Nephron progenitor cell (in vitro differentiated cells): ENCODE measurements at places on chromosomes 2 and 18.

- DNase-seq: no peak
Observed at GRCh38 chr2:55151733-55152433, 80.2 kb downstream of the CLHC1 start.

GRCh38 chr2:112954364-112954763 is 23.4 kb upstream of the IL36G start:
- DNase-seq: no peak

DNA sequence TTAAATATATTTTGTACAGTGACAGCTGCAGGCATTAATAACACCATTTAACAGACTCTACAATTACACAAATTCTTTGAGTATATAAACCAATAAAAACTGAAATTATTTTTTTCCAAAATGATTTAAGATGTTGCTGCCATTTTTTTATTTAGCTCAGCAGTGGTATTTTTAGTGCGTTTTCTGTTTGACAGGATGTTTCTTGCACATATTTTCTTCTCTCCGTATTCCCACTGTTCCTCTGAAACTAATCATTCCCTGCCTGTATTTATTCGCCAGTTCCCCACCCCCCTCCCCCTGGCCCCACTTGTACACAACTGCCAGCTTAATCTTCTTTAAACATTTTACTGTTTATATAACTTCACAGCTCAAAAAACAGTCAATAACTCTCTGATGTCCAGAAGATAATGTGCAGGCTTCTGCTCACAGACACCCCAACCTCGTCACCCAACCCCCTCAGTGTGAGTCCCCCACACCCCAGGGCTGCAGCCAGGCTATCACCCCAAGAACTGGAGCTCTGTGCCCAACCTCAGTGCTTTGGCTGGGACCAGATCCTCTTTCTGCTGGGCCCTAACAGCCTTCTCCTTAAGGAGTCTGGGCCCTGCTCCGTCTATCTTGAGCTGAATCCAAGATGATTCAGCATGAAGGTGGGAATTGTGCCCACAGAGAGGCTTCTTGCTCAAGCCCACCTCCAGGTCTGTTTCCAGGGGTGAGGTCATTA is 41.6 kb upstream of the MAP4K4 start:
- DNase-seq: no peak

- DNase-seq: no peak
Observed at GRCh38 chr18:32754508-32755263, 18.1 kb downstream of the KLHL14 start.

DNA sequence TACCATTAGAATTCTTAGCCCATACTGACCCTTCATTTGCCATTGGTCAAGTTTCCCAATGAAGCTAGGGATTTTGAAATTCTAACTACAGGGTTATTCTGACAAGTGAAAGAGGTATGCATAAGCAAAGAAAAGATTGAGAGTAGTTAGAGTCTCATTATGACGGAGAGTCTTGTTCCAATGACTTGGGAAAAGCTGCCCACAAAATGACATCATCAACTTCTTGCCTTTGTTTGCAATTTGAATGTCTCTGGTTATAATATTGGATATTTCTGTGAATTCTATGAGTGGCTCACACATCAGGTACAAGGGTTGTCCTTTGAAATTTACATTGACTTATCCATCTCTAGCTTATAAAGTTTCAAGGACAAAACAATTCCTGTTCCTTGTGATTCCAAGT is 772.2 kb downstream of the TRIB2 start:
- no peak for DNase-seq

- no peak for DNase-seq
Observed at GRCh38 chr2:180519276-180519675, 461.1 kb upstream of the UBE2E3 start.

DNA sequence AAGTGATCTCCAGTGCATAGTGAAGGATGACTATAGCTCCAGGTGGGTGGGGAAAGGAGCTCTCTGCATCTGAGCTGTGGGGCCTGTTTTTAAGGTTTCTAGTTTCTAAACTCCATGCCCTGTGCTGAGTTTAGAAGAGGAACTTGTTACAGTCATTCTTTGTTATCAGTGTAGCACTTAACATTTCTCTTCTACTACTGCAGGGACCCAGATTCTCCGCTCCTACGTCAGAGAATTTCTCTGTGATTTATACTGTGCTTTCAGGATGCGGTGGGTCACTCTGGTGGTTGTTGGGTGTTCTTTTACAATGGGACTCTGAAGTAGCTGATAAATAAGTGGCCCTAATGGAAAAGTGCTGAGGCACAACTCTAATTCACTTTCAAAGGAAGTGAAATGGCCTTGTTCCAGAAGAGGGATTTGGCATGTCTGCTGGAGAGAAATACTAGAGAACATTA is 122.0 kb downstream of the WDSUB1 start:
- no peak for DNase-seq
